ENCODE measurements at places on chromosomes 16 and 17. TPM values are rescaled to one million over a fixed set of nuclear protein-coding genes. Genes with fewer than 3 reads are reported as not detected.

The ABCC12 gene
- total RNA-seq = not detected

The RNF157 gene
- 2.4 TPM for total RNA-seq

The KLHL10 gene
- not detected for total RNA-seq

The KRTAP9-8 gene
- not detected for total RNA-seq

The CRYBA1 gene
- total RNA-seq = not detected
